ENCODE measurements at places on chromosomes 7 and 10.
A peak's percentile ranks its signal among the peaks of the same experiment; 100 is the strongest.

GRCh38 chr7:26374647-26375373 lies 83.1 kb downstream of the SNX10 start:
- DNase-seq, result no peak

DNA sequence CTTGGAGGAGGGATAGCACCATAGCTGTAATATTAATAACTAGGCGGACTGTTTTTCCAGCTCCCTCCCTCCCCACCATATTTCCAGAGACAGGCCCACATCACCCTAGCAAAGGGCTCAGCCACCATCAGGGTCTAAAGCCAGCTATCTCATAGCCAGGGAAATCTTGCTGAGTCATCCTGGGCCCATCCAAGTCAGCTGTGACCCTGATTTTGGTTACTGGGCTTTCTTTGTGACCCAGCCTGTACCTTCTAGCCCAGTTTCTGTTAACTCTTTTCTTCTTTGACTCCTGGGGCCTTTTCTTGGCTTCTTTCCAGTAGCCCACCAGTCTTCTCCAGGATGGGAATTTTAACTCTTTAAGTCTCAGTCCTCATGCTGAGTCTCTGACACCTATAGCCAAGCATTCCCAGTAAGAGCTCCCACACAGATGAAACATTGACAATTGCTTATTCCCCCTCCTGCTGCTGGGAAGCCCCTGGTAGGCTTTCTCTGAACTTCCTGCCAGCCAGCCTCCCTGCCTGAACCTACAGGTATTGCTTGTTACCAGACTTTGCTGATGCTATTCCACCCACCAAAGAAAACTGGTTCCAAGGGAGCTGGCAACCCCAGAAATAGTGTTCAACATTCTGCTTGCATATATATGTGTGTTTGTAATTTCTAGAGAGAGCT lies 34.8 kb upstream of the ADO start:
- no peak for DNase-seq

DNA sequence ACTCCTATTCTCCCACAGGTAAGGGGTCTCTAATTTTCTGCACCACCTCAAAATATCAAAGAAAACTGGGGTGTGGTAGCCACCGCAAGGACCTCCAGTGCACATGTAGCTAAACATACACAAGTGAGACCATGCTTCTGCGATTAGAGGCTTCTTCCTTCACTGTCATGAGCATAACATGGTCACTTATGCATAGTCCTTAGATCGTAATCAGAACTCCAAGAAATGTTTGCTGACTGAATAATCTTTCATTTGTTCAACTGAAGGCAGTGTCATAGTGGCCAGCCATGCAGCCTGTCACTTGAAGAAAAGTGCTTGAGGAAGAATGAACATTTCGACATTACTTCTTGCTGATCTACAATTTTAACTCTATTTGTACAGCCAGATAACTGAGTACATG lies 14.6 kb downstream of the TWIST1 start:
- DNase-seq, result no peak

- DNase-seq, result no peak
These were observed 63.0 kb upstream of the EGFR start for GRCh38 chr7:54955696-54956420.

GRCh38 chr7:40369641-40370277 lies 235.0 kb downstream of the SUGCT start:
- no peak for DNase-seq

DNA sequence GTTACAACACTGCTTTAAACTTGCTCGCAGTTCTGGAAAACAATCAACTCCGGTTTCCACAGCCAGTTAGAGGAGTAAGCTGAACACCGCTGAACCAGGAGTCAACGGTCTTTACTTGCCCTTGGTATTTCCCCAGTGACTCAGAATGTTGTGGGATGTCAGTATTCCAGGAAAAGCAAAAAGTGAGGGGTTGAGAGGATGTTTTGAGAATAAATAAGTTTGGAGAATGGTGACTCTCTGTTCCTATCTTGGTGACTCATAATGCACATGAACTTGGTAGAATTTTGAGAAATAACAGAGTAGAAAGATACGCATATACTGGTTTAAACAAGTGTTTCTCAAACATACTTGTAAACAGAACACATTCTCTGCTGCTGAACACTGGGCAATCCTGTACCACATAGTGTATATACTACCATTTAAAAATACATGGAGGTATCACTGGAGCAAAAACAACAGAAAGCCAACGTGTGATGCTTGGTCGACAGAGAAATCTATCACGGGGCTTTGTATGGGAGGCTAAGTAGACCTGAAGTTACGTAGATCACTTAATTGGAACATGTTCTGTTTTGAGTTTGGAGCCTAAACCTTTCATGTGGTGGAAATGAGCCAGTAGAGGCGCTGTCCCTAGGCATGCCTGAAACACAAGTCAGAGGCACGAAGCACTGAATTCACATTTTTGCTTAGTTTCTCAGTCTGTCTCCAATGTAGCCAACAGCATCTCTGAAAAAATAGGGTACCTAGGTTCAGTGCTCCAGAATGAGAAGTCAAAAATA lies 534.3 kb downstream of the PARD3 start:
- DNase-seq, result no peak

- no peak for DNase-seq
These were observed 25.3 kb upstream of the PWWP2B start for GRCh38 chr10:132371641-132372081.

- DNase-seq, result no peak
These were observed 126.3 kb downstream of the NRP1 start for GRCh38 chr10:33208166-33208565.

DNA sequence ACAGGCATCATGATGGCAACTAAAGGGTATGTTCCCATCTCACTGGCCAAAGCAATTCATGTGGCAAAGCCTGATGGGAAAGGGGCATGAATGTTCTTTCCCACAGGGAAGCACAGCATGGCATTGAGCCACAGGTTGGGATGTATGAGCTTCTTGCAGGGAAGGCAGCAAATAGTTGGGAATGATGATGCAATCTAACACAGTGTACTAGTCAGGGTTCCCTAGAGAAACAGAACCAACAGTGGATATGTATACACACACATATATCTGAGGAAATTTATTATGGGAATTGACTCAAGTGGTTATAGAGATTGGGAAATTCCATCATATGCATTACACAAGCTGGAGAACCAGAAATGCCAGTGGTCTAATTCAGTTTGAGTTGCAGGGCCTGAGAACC lies 253.6 kb upstream of the NPVF start:
- no peak for DNase-seq

DNA sequence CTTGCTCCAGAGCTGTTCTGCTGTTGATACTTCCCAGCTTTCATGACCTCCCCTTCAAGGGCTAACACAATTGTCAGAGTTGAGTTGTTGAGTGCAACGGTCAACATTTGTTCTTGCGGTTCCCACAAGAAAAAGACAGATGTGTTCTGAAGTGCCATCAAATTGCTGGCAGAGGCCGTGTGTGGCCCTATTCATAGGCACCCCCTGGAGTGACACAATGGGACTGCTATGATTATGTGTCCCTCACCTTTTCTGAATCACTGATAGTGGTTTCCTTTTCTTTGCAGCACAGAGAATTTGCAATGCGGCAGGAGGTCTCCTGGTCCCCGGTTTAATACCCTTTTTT lies 5.8 kb upstream of the IGFBP1 start:
- no peak for DNase-seq

DNA sequence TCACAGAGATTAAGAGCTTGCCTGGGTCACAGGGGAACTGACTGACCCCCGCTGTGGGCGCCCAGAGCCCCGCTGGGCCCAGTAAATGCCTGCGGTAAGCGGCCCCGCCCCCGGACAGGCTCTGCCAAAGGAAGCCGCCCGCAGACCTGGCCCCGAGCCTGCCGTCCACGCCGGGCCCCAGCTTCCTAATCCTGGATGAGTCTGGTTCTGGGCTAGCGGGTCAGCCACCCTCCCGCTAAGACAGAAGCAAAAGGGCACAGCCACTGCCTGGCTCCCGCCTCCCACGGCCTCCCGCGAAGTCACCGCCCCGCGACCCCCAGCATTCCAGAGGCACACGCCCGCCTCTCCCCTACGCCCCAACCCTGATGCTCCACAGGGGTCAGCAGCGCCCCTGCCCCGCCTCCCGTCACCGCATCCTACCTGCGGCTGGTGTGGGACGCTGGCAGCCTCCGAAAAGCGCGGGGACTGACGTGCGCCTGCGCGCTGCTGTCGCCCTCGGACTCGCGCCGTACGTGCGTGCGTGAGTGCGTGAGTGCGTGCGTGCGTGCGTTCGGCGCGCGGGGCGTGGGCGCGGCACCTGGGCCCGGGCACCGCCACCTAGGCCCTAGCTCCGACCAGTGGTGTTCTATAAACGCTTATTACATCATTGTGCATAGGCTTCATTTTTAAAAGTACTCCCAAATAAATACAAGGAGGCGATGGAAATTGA lies at the start of gene FIGNL1:
Gene FIGNL1 (minus strand): TSS at position 470 of the 709 bp plus-strand sequence. CDS start 3,063 bp downstream, outside the sequence.
- peak; percentile 92 for DNase-seq

- DNase-seq, result no peak
These were observed 228.5 kb downstream of the TCERG1L start for GRCh38 chr10:131082991-131083481.

- no peak for DNase-seq
These were observed 643 bp downstream of the SMO start for GRCh38 chr7:129188892-129189660.

DNA sequence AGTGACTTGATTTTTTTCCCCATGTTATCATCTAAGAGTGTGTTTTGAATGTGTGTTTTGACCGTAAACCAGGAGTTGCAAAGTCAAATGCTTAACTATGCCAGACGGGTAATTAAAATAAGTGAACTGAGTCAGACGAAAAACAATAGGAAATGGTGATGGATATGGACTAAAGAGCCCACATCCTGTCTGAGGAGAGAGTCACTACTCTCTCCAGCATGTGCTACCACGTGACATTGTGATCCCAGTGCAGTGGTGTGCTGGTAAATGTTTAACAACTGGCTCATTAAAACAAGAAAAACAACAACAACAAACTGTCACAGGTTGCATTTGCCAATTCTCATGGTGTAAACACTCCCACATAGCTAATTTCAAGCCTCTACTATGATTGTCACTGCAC lies 164.3 kb downstream of the SUGCT start:
- no peak for DNase-seq

DNA sequence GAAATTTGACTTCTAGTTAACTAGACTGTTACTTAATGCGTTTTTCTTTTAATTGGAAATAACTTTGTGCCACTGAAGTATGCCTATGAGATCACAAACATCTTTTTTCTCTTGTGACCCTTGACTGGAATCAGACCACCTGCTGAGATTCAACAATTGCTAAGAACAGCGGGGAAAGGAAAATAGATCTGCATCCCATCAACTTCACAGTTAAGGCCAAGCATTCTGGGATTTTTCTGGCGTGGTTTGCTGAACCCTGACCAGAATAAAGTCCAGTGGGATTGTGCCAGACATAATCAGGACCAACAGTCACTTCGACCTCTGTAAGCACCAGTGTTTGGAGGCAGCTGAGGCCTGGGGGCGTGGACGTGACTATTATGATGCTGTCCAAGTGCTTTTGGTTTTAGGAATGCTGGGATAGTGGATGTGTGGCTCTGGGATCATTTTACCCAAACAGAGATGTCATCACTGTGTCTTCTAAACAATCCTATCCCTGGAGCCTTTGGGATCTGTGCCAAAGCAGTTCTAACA lies 373.3 kb upstream of the PRKCQ start:
- DNase-seq, result no peak

- DNase-seq, result peak; percentile 62
These were observed 12.7 kb upstream of the LARP4B start for GRCh38 chr10:944034-944831.

DNA sequence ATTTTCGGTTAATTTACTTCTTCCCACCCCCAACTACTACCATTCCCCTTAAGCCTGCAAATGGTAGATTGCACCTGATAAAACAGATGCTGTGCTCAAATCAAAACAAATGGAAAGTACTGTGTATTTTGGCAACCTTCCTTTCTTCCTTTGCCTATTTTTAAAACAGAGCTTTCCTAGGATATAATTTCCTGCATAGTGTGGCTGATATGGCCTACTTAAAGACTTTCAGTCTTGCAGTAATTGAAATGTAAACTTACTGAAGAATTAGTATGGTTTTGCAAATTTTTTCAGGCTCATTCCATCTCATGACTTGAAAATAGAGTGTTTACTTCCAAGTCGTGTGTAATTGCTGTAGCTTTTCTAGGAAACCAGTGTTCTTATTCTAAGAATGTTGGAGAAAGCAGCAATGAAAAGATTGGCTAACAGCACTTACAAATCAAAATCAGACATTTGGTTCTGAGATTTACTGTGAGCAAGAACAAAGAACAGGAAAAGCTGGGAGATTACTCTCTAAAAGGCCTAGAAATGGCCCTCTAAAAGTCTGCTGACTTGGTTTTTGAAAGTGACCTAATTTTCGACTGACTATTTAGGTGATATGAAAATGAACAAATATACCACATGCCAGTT lies 52.0 kb downstream of the REEP3 start:
- no peak for DNase-seq

Measured in activated CD8-positive, alpha-beta memory T cell treated with anti-CD3 and anti-CD28 coated beads, Interleukin-2, amount 50 U/mL, for 48 hours (primary cell).